Osteocyte (in vitro differentiated cells): ENCODE measurements at places on chromosomes 5 and 9. TPM values are rescaled to one million over a fixed set of nuclear protein-coding genes. Genes with fewer than 3 reads are reported as not detected.

GRCh38 chr9:23766613-23767012 is 59.4 kb downstream of the ELAVL2 start:
- no peak overlapping the region for H3K4me3 ChIP-seq
- H3K4me1 ChIP-seq, result peaks cover 32% of the 10 kb centered on the region
- H3K27ac ChIP-seq, result no peak overlapping the region
- no peaks in the 10 kb centered on the region for H3K36me3 ChIP-seq
- no peak for DNase-seq

- no peaks in the 10 kb centered on the region for H3K36me3 ChIP-seq
- H3K4me3 ChIP-seq, result no peak overlapping the region
- H3K27me3 ChIP-seq, result peaks cover 50% of the 10 kb centered on the region
Observed at GRCh38 chr5:1005249-1005851, 3.3 kb upstream of the NKD2 start.

DNA sequence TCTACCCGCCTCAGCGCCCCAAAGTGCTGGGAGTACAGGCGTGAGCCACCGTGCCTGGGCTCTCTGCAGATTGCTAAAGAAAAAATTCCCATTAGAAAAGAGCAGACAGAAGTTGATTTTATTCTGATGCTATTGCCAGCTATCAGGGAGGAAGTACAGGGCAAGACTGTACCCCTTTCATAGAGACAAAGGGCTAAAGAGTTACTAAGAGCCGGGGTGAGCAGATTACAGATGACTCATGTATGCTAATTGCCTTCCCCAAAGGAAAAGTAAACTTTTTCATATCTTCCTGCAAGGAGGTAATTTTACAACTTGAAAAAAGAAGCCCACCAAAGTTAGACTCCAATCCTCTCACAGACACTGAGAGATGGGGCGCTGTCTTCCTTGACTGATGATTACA is 42.3 kb upstream of the MCTP1 start:
- H3K4me1 ChIP-seq, result no peaks in the 10 kb centered on the region
- H3K4me3 ChIP-seq, result no peak overlapping the region
- DNase-seq, result no peak
- H3K27me3 ChIP-seq, result peaks cover 12% of the 10 kb centered on the region

Gene FAM240B
- not detected in 2 replicates for total RNA-seq

Gene PPP3R2
- total RNA-seq, result not detected in 2 replicates
